ENCODE measurements at places on chromosomes 7 and 10. TPM values are rescaled to one million over a fixed set of nuclear protein-coding genes. Genes with fewer than 3 reads are reported as not detected.
A peak's percentile ranks its signal among the peaks of the same experiment; 100 is the strongest.

- H3K4me1 ChIP-seq: peaks cover 37% of the 10 kb centered on the region
- no peaks in the 10 kb centered on the region for H3K27me3 ChIP-seq
- no peak overlapping the region for H3K4me3 ChIP-seq
- no peak overlapping the region for H3K27ac ChIP-seq
- no peaks in the 10 kb centered on the region for H3K36me3 ChIP-seq
These were observed 78.6 kb upstream of the ITGB1 start for GRCh38 chr10:33036670-33037069.

INMT gene
- total RNA-seq: 2.9 TPM

DNA sequence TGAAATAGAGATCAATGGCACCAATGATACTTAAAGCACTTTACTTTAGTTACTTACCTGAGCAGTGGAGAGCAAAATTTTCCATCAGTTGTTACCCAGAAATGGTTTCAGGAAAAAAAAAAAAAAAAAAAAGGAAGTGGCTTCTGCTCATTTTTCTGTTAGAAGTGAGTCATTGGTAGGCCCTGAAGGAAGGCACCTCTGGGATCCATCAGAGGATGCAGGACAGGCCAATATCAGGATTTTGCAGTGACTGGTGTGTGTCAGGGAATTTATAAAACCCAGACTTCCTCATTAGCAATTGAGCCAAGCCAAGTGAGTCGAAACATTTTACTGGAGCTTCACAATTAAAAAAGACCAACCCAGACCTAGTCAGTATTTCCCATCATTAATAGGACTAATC is 2.3 kb upstream of the SMIM30 start:
- H3K27me3 ChIP-seq: peaks cover 17% of the 10 kb centered on the region
- no peak overlapping the region for H3K27ac ChIP-seq
- no peak for DNase-seq
- peaks cover 7% of the 10 kb centered on the region for H3K4me1 ChIP-seq
- no peak overlapping the region for H3K4me3 ChIP-seq

- DNase-seq: no peak
- peaks cover 1% of the 10 kb centered on the region for H3K36me3 ChIP-seq
- H3K4me3 ChIP-seq: no peak overlapping the region
- no peaks in the 10 kb centered on the region for H3K27me3 ChIP-seq
- H3K27ac ChIP-seq: no peak overlapping the region
- H3K4me1 ChIP-seq: no peaks in the 10 kb centered on the region
These were observed 44.6 kb downstream of the PHTF2 start for GRCh38 chr7:77843194-77843593.

MYPN gene
- 0.22 TPM for total RNA-seq

DNA sequence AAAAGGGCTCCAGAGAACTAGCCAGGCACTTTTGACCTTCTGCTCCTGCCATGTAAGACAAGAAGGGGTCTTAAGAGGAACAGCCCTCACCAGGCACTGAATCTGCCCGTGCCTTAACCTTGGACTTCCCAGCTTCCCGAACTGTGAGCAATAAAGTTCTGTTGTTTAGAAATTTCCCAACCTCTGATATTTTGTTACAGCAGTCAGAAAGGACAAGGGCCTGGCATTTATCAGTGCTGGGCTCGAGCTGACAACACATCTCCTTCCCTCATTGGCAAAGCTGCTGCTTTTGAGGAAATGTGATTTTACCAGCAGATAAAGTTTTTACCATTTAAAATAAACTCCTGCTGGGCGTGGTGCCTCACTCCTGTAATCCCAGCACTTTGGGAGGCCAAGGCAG is 103.5 kb downstream of the GPR26 start:
- H3K4me3 ChIP-seq: no peak overlapping the region
- no peak overlapping the region for H3K27ac ChIP-seq
- H3K4me1 ChIP-seq: no peaks in the 10 kb centered on the region
- H3K27me3 ChIP-seq: peaks cover 16% of the 10 kb centered on the region

DNA sequence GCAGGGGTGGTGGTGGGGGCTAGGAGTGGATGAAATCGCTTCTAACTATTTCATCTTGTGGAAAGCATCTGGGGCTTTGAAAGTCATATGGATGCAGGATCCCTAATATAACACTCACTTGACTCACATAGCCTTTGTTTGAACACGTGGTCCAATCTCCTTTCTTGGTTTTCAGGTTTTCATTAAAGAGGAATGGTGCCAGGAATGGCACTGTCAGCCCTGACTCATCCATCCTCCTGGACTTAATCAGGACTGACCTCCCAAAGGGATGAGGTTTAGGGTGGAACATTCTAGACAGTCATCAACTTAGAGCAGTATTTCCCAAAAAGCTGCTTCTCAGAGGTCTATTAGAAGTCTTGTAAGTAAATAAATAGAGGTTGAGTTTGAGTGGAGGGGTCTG is 162.0 kb upstream of the PLXNA4 start:
- H3K27ac ChIP-seq: no peak overlapping the region
- no peak overlapping the region for H3K4me3 ChIP-seq
- H3K36me3 ChIP-seq: no peaks in the 10 kb centered on the region
- H3K4me1 ChIP-seq: no peaks in the 10 kb centered on the region
- H3K27me3 ChIP-seq: peaks cover 20% of the 10 kb centered on the region
- DNase-seq: no peak

- no peak overlapping the region for H3K27ac ChIP-seq
- no peak for DNase-seq
- H3K4me1 ChIP-seq: no peaks in the 10 kb centered on the region
These were observed 99.0 kb downstream of the PTPRE start for GRCh38 chr10:128005858-128006257.

TBATA gene
- total RNA-seq: not detected

DNA sequence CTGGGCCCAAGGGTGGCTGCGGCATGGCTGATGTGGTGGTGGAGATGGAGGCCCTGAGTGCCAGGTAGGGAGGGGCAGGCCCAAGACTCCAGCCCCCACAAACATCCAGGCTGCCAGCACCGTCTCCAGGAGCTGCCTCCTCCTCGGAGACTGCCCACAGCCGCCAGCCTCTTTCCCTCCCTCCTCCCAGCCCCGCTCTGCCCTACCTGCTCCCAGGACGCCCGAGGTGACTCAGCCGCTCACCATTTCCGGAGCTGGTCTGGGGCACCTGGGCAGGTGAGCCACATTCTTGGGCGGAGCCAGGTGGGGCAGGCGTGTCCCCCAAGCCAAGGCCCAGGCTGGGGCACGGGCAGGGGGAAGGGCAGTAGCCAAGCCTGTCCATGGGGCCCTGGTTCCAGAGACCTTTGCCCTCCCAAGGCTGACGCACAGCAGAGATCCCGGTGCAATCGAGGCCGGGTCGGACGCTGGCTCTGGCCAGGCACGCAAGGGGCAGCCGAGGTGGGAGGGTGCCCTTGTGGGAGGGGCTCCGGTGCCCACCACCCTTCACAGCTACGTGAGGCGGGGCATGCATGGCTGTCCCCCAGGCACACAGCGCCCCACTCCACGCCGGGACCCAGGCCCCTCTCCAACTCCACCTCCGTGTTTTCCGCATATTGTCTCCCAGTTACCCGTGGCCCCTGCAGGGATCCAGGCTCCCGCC is 8.8 kb downstream of the ADAP1 start:
- H3K4me1 ChIP-seq: no peaks in the 10 kb centered on the region
- peaks cover 2% of the 10 kb centered on the region for H3K36me3 ChIP-seq
- DNase-seq: peak; percentile 51
- H3K27ac ChIP-seq: no peak overlapping the region
- H3K27me3 ChIP-seq: peaks cover 14% of the 10 kb centered on the region
- no peak overlapping the region for H3K4me3 ChIP-seq

GRCh38 chr10:125172694-125173093 is 12.3 kb upstream of the CTBP2 start:
- peaks cover 2% of the 10 kb centered on the region for H3K4me1 ChIP-seq
- H3K4me3 ChIP-seq: no peak overlapping the region
- H3K36me3 ChIP-seq: no peaks in the 10 kb centered on the region
- H3K27ac ChIP-seq: no peak overlapping the region

- H3K27me3 ChIP-seq: peaks cover 39% of the 10 kb centered on the region
- no peak overlapping the region for H3K4me3 ChIP-seq
- H3K4me1 ChIP-seq: peaks cover 5% of the 10 kb centered on the region
These were observed 24.3 kb upstream of the OPN4 start for GRCh38 chr10:86630079-86630478.

GRCh38 chr10:77244746-77245145 is 392.9 kb downstream of the KCNMA1 start:
- DNase-seq: no peak
- H3K4me1 ChIP-seq: peaks cover 18% of the 10 kb centered on the region
- no peak overlapping the region for H3K4me3 ChIP-seq
- H3K27me3 ChIP-seq: peaks cover 48% of the 10 kb centered on the region

DNA sequence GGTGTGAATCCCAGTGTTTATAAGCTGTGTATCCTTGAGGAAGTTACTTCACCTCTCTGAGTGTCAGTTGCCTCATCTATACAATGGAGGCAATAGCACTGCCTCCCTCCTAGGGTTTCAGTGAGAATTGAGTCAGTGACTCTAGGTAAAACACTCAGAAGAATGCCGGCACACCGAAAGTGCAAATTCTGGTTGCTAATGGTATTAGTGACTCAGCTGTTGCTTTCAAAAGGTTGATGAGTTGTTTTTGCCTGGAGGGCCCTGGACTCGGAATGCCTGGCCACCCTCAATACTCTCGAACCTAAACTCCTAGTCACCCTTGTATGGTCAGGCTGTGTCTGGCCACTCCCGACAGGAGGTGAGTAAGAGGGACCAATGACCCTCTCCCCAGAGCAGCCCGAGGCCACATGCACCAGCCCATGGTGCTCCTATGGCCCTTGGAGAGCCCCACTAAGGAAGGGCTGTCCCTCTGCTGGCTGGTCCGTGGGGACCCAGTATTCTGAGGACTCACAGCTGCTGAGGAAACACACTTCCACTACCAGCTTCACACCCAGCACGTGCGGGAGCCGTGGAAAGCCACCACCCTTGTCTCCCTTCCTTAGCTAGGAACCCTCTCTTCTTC is 60.2 kb downstream of the CALML3 start:
- H3K36me3 ChIP-seq: peaks cover 3% of the 10 kb centered on the region
- H3K27me3 ChIP-seq: no peaks in the 10 kb centered on the region
- H3K27ac ChIP-seq: no peak overlapping the region

DNA sequence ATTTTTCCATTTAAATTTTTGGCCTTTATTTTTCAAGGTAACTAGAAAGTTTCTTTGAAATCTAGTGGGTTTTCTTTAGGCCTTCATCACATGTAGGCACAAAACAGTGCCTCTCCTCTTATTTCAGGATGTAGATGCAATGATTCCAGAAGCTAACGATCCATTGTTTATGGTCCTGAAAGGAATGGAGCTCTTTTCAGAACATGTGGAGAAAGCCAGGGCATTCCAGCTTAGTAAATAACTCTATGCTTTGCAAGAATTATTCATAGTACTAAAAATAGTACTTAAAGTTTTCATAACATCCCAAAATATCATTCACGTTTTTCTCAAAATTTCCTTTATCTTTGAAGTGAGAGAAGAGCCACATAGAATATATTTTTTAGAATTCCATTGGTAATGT is 91.3 kb downstream of the DYNC1I1 start:
- no peaks in the 10 kb centered on the region for H3K4me1 ChIP-seq
- no peaks in the 10 kb centered on the region for H3K27me3 ChIP-seq
- H3K4me3 ChIP-seq: no peak overlapping the region
- H3K27ac ChIP-seq: no peak overlapping the region
- DNase-seq: no peak
- no peaks in the 10 kb centered on the region for H3K36me3 ChIP-seq

GRCh38 chr10:60810437-60811182 is 32.3 kb downstream of the CDK1 start:
- no peaks in the 10 kb centered on the region for H3K27me3 ChIP-seq
- no peaks in the 10 kb centered on the region for H3K36me3 ChIP-seq
- no peak overlapping the region for H3K4me3 ChIP-seq
- no peak overlapping the region for H3K27ac ChIP-seq
- no peaks in the 10 kb centered on the region for H3K4me1 ChIP-seq
- no peak for DNase-seq

AKR1B15 gene
- total RNA-seq: not detected

DNA sequence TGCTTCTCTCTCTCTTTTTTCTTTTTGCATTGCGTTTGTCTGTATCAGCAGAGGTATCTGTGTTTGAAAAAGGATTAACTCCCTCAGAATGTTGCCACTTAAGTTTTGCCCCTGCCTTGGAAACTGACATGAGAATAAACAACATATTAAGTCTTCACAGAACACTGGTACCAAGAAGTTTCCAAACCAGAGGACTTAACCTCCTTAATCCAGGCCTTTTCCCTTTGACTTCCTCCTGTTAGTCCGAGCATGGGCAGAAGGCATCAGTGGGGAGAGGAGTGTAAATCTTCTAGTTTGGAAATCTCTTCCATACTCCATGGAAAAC is 681.4 kb downstream of the LRMDA start:
- H3K4me1 ChIP-seq: peaks cover 45% of the 10 kb centered on the region
- peaks cover 9% of the 10 kb centered on the region for H3K36me3 ChIP-seq
- DNase-seq: no peak

DNA sequence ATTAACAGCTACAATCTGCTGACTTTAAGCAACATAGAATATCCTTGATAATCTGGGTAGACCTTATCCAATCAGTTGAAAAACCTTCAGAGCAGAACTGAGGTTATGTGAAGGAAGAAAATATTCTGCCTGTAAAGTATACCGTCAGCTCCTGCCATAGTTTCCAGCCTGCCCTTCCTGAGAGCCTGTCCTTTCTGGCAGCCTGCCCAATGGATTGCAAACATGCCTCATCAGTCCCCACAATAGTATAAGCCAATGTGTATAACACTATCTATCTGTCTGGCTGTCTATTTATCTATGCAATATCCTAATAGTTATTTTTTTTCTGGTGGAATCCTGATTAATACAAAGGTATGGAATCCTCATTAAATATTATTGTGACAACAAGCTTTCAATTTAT is 489.2 kb upstream of the KCND2 start:
- DNase-seq: no peak
- H3K4me3 ChIP-seq: no peak overlapping the region
- H3K27me3 ChIP-seq: no peaks in the 10 kb centered on the region
- peaks cover 2% of the 10 kb centered on the region for H3K4me1 ChIP-seq
- H3K36me3 ChIP-seq: no peaks in the 10 kb centered on the region

DNA sequence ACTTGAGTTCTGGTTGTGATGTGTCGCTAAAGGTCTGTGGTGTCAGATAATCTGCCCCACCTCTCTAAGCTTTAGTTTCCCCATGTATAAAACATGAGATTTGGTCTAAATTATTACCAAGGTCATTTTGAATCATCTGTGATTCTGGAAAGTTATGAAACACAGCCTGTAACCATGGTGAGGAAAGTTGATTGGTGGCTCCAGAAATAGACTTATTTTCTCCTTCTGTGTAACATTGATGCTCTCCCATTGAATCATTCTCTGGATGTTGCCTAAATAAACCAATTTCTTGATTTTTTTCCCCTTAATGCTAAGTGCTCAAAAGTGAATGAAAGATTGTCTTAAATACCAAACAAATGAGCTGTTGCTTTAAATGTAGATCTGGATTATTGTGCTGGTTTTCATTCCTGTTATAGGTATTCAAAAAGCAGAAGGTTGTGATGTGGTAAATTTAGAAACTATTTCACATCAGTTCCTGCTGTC is 30.0 kb upstream of the PCGF5 start:
- no peaks in the 10 kb centered on the region for H3K4me1 ChIP-seq
- no peaks in the 10 kb centered on the region for H3K27me3 ChIP-seq
- no peak for DNase-seq
- no peaks in the 10 kb centered on the region for H3K36me3 ChIP-seq
- H3K27ac ChIP-seq: no peak overlapping the region
- no peak overlapping the region for H3K4me3 ChIP-seq

All from progenitor cell of endocrine pancreas (in vitro differentiated cells).